ENCODE measurements at places on chromosomes 16 and 17.

DNA sequence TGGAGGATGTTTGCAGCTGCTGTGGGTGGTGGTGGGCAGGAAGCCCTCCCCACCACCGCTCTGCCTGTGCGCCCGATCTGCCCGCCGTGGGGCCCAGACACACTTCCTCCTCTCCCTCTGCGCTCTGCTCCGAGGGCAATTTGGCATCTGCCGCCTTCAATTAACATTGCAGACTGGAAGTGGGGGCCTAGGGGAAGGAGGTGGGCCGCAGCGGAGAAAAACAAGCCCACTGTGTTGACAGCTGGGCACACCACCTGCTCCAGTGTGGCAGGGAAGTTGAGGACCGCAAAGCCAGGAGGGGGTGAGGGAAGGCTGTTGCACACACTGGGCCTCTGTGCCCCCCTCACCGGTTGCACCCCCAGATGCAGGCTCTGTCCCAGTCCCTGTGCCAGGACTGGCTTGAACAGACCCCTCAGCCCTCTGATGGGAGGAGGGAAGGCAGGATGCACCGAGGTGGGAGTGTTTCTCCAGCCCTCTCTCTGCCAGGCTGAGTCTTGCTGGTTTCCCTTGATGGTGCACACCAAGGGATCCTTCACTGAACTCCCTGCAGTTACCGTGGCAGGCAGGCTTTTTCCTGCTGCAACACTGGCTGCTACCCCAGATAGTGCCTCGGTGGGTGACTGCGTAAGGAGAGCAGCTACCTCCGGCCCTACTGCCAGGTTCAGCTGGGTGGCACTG is 72.8 kb upstream of the MED9 start:
- DNase-seq = no peak

GRCh38 chr16:15934991-15935390 is 14.4 kb upstream of the ABCC1 start:
- no peak for DNase-seq

DNA sequence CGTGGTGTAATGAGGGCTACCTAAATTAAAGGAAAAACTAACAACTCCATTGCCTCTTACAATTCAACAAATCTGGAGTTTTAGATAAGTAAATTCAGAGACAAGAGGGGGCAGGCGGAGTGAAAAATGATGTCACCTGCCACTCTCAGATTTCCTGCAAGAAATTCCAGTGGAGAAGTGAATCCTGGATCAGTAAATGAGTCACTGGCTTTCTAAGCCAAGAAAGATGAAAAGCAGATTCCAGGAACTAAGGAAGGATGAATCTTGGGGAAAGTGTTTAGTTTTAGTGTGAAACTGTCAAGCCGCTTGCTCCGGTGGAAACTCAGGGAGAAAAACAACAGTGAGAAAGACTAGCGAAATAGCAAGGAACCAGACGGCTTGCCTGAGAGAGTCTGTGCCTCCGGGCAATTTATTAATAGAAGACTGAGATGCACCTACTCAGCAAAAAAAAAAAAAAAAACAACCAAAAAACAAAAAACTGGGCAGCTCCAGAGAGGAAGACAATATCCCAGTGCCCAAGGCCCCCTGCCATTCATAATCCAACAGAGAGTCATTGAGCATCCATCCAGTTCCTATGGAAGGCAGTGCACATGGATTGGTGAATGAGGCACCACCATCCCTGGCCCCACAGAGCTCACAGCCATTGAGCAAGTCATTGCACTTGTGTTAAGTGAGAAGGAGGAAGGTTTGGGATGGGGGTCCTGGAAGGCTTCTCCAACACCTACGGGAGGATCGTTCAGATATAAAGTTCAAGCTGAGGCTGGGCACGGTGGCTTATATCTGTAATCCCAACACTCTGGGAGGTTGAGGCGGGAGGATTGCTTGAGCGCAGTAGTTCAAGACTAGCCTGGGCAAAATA is 12.1 kb upstream of the RIPOR1 start:
- no peak for DNase-seq

- no peak for DNase-seq
Observed at GRCh38 chr17:81335773-81336157, 40.7 kb upstream of the SLC38A10 start.

- no peak for DNase-seq
Observed at GRCh38 chr16:47625115-47625567, 164.0 kb downstream of the PHKB start.

DNA sequence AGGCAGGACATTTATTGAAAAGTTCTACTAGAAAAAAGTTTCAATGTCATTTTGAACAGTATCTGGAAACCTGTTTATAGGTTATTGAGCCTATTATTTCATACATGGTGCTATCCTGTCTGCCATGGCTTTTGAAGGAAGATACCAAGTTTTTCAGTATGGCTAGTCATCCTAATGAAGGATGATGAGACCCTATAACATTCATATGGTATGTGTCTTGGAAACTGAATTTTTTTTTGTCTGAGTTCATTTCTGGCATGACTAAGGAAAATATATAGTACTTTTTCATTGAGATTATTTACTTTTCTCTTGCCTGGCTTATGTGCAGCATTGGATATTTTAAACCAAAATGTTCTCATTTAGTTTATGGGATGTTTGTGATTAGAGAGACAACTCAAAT is 30.2 kb downstream of the CLTC start:
- no peak for DNase-seq

DNA sequence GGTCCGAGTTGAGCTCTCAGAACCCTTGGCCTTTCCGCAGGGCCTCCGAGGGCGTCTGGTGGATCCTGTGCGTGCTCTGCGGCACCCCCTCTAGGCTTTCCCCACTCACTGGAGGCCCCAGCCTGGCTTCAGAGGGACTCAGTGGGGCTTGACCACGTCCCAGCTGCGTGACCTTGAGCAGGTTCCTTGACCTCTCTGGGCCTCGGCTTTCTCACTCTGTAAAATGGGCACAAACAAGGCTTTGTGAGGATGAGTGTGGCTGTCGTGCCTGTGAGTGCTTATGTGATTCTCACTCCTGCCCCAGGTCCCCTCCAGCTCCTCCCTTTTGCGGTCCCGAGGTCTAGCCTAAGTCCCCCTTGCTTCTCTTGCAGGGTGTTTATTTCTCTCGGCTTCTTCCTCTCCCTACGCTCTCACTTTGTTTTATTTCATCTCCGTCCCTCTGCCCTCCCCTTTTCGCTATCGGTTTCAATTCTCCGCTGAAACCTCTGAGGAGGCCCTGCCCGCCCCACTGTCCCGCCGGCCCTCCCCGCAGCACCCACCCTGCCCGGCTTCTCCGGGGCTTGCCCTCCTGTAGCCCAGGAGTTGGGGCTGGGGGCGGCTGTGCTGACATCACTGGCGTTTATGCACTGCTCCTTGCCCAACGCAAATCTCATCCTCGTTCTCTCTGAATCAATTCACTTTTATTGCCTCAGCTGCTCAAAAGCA is 82.3 kb upstream of the CBX4 start:
- DNase-seq = no peak

- no peak for DNase-seq
Observed at GRCh38 chr16:27485811-27486210, 63.9 kb downstream of the GTF3C1 start.
